Upper lobe of left lung (tissue), 6 donors: ENCODE measurements at places on chromosomes 4 and X. TPM values are rescaled to one million over a fixed set of nuclear protein-coding genes. Genes with fewer than 3 reads are reported as not detected.
A peak's percentile ranks its signal among the peaks of the same experiment; 100 is the strongest.

DNA sequence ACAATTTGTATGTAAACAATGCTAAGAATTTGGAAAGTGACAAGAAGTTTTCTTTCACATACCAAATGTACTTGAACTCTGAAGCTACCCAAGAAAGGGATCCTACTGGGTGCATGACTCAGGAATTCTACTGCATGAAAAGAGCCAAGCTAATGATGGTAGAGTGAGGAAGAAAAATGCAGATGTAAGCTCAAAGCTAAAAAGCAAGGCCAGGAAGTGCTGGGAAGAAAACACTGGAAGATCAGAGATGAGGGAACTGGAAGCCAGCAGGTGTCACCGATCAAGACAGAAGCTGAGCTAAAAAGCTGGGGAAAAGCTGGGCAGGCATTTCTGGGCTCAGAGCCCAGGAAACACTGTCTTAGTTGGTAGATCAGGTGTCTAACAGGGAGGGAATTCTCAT lies 449.1 kb downstream of the NKX6-1 start:
- no peaks in the 10 kb centered on the region for H3K27me3 ChIP-seq
- no peak overlapping the region for H3K4me3 ChIP-seq
- H3K4me1 ChIP-seq, result no peaks in the 10 kb centered on the region
- no peak overlapping the region for H3K27ac ChIP-seq
- no peaks in the 10 kb centered on the region for H3K36me3 ChIP-seq

DNA sequence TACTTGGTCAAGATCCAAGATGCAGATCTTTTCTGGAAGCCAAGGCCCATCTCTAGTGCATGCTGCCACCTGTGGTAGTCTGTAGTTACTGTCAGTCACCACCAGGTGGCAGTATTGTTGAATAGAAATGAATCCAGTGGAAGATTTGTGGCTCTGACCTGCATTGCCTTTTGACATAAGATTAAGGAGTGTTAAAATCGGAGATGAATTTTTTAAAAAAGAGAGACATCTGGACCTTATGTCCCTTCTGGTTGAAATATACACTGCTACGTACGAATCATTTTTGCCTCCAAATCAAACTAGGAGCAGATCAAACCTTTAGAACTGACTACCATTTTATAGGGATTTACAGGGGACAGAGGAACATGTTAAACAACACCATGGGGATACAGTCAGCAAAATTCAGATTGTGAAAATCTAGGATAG lies 46.9 kb upstream of the RHOH start:
- H3K36me3 ChIP-seq, result no peaks in the 10 kb centered on the region
- no peaks in the 10 kb centered on the region for H3K4me1 ChIP-seq
- no peak for DNase-seq
- H3K27me3 ChIP-seq, result no peaks in the 10 kb centered on the region
- no peak overlapping the region for H3K27ac ChIP-seq
- H3K4me3 ChIP-seq, result no peak overlapping the region

DNA sequence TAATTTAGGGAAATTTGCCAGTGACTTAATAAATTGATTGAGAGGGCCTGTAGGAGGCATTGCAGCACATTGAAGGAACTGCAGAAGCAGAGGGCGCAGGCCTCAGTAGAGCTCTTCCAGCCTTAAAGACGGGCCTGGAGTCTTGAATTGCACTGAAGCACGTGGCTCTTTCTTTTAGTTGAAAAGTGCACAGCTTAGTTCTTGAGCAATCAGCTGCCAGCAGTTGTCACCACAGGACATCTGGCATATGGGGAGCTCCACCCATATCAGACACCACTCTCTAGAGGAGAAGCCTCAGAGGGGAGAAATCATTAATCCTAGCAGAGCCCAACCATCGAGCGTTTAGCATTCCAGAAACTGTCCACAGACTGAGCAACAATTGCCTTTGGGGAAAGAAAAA lies 16.0 kb upstream of the FGF16 start:
- no peaks in the 10 kb centered on the region for H3K4me1 ChIP-seq
- peak; percentile 21 for DNase-seq
- no peak overlapping the region for H3K27ac ChIP-seq
- H3K27me3 ChIP-seq, result no peaks in the 10 kb centered on the region

DNA sequence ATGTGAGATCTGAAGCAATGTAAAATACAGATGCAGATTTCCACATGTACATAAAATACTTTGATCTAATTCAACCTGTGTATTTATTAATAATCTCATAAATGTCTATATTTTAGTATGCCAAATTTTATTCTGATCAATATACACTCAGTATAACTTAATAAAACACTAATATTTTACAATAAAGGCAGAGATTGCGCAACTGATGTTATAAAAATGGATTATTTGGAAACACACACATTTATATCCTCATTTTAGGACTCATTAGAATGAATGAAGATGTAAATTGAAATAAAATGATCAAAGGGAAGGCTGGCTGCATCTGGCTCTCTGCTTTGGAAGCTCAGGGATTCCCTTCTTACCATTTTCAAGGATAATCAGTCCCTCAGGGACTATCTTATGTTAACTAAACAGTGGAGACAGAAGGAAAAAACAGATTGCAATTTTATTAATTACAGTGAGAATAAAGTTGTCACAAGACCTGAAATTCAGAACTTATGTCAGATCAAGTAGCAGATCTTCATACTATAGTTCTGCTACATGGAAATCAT lies 900.9 kb upstream of the EPHA5 start:
- no peak overlapping the region for H3K4me3 ChIP-seq
- no peak overlapping the region for H3K27ac ChIP-seq
- DNase-seq, result no peak

DNA sequence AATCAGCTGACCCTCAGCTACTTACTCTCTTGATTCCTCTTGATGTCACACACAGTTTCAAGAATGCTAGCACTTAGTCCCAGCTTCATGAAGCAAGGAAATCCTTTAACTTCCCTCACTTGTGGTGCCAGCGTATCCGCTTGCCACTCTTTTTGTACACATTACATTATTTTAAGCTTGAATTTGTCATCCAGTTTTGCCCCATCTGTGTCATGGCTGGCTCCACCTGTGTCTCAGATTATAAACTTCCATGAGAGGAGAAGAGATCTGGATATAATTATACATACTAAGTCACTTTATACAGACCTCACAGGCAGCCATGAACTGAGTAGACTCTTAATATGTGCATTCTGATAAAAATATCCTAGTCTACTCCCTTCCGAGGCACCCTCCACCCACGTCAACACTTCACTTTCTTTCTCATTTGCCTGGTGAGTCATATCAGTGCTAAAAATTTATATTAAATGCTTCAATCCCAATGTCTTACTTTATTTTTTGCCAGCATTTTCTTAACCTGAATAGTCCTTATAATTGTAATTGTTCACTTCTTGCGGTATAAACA lies 35.1 kb downstream of the GABRA2 start:
- H3K4me1 ChIP-seq, result no peaks in the 10 kb centered on the region
- no peak for DNase-seq
- H3K27ac ChIP-seq, result no peak overlapping the region
- no peak overlapping the region for H3K4me3 ChIP-seq

- no peak overlapping the region for H3K4me3 ChIP-seq
- no peak for DNase-seq
- H3K36me3 ChIP-seq, result no peaks in the 10 kb centered on the region
These were observed 22.0 kb downstream of the CCNQ start for GRCh38 chrX:153576961-153577360.

DNA sequence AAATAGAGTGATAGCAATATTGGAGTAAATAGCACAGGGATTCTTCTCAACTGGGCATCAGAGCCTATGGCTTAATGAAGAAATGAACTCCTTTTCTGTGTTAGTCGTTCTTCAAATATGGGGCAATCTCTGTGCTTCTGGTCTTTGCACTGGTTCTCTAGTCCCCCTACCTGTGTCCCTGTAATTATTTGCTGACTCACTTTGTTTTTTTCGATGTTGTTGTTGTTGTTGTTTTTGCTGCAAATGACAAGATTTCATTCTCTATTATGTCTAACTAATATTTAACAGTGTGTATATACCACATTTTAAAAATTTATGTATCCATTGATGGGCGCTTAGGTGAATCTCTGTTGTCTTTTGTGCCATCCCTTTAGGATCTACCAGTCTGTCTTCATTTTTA lies 2137.8 kb upstream of the TENM3 start:
- no peaks in the 10 kb centered on the region for H3K36me3 ChIP-seq
- H3K4me1 ChIP-seq, result no peaks in the 10 kb centered on the region
- DNase-seq, result no peak
- no peak overlapping the region for H3K27ac ChIP-seq
- H3K27me3 ChIP-seq, result no peaks in the 10 kb centered on the region

DNA sequence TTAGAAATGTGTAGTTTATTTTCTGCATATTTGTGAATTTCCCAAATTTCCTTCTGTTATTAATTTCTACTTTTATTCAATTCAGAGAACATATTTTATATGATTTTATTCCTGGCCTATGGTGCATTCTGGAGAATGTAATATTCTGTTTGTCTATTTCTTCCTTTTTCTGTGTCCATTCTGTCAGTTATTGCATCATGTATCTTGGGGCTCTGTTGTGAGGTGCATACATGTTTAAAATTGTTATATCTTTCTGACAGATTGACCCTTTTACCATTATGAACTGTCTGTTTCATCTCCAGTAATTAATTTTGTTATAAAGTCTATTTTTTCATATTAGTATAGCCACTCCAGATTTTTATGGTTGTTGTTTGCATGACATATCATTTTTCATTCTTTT lies 96.9 kb upstream of the CITED1 start:
- H3K27ac ChIP-seq, result no peak overlapping the region
- H3K4me1 ChIP-seq, result no peaks in the 10 kb centered on the region
- no peak for DNase-seq
- H3K36me3 ChIP-seq, result no peaks in the 10 kb centered on the region

GRCh38 chrX:123060986-123061385 lies 123.1 kb upstream of the GRIA3 start:
- no peaks in the 10 kb centered on the region for H3K4me1 ChIP-seq
- DNase-seq, result no peak
- no peak overlapping the region for H3K27ac ChIP-seq
- H3K27me3 ChIP-seq, result no peaks in the 10 kb centered on the region

- no peaks in the 10 kb centered on the region for H3K36me3 ChIP-seq
- no peaks in the 10 kb centered on the region for H3K27me3 ChIP-seq
- no peak for DNase-seq
These were observed 28.5 kb downstream of the EMCN start for GRCh38 chr4:100489305-100489704.

GRCh38 chr4:76969941-76970529 lies 20.5 kb downstream of the SEPTIN11 start:
- DNase-seq, result no peak
- H3K4me1 ChIP-seq, result no peaks in the 10 kb centered on the region
- H3K36me3 ChIP-seq, result no peaks in the 10 kb centered on the region
- no peak overlapping the region for H3K27ac ChIP-seq

GRCh38 chr4:48175806-48176205 lies 41.8 kb upstream of the TXK start:
- H3K4me3 ChIP-seq, result no peak overlapping the region
- H3K4me1 ChIP-seq, result no peaks in the 10 kb centered on the region
- DNase-seq, result no peak
- H3K27ac ChIP-seq, result no peak overlapping the region
- H3K27me3 ChIP-seq, result no peaks in the 10 kb centered on the region
- no peaks in the 10 kb centered on the region for H3K36me3 ChIP-seq

GRCh38 chr4:7342223-7343080 lies 92.3 kb downstream of the PSAPL1 start:
- no peaks in the 10 kb centered on the region for H3K36me3 ChIP-seq
- no peak overlapping the region for H3K4me3 ChIP-seq
- no peaks in the 10 kb centered on the region for H3K27me3 ChIP-seq
- H3K27ac ChIP-seq, result no peak overlapping the region
- no peaks in the 10 kb centered on the region for H3K4me1 ChIP-seq

- no peaks in the 10 kb centered on the region for H3K36me3 ChIP-seq
- H3K4me1 ChIP-seq, result no peaks in the 10 kb centered on the region
- no peak overlapping the region for H3K27ac ChIP-seq
- no peaks in the 10 kb centered on the region for H3K27me3 ChIP-seq
- DNase-seq, result no peak
These were observed 103.5 kb downstream of the FMR1NB start for GRCh38 chrX:148084611-148085010.

DNA sequence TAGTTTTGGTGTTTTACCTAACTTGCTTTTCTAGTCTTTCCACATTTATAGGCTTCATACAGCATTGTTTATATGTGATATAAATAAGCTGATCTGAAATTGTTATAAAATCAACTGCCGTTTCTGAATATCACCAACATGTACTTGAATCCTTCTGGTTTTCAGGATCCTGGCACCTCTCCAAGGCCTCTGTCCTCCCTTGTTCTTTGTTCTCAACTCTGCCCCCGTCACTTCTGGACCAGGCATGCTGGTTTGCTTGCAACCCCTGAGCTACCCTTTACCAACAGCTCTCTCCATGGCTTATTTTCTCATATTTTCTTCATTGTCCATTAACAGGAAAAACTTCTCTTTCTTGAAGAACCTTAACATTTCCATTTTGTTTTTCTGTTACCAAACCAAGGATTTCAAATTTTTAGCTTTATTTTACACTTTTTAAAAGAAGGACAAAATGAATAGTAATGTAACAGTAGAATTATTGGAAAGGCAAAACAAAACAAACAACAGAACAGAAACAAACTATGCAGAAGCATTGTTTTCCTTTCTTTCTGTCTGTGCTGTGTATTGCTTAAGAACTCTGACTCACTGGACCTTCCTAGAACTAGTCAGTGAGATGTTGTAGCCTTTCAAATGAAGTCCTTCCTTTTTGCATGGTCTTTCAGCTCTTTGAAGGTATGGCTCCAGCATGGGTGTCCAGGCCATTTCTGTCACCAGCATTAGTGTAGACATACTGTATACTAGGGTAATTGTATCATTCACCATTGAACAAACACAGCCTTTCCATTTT lies 44.8 kb downstream of the BANK1 start:
- no peak overlapping the region for H3K4me3 ChIP-seq
- no peak for DNase-seq
- peak overlapping the region; percentile 17 for H3K27ac ChIP-seq
- no peaks in the 10 kb centered on the region for H3K27me3 ChIP-seq

DNA sequence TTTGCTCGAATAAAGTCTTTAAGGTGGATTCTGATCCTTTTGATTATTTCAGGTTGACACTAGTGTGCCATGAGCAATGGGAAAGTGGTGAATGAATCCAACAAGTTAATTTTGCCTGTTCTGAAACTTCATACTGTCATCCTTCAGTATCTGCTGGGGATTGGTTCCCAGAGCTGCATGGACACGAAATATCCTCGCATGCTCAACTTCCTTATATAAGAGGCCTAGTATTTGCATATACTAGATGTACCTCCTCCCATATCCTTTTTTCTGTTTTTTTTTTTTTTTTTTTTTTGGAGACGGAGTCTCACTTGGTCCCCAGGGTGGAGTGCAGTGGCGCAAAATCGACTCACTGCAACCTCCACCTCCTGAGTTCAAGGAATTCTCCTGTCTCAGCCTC lies 23.0 kb upstream of the PDS5A start:
- H3K27ac ChIP-seq, result no peak overlapping the region
- no peaks in the 10 kb centered on the region for H3K4me1 ChIP-seq
- H3K4me3 ChIP-seq, result no peak overlapping the region
- no peaks in the 10 kb centered on the region for H3K36me3 ChIP-seq
- H3K27me3 ChIP-seq, result no peaks in the 10 kb centered on the region

The MAGEE1 gene
- total RNA-seq, result 2.1 TPM

The CT45A10 gene
- total RNA-seq, result not detected

The POLN gene
- total RNA-seq, result 3.1 TPM

The CYTL1 gene
- total RNA-seq, result 0.61 TPM

The FAM114A1 gene
- total RNA-seq, result 53.0 TPM

The KIAA1210 gene
- total RNA-seq, result not detected

The PABPC1L2B gene
- not detected for total RNA-seq

The HOPX gene
- 235 TPM for total RNA-seq

The XPNPEP2 gene
- total RNA-seq, result not detected

The DNAJB14 gene
- total RNA-seq, result 56.5 TPM

The MAPK10 gene
- 24.5 TPM for total RNA-seq

The MAGEB17 gene
- total RNA-seq, result not detected

The IL2RG gene
- total RNA-seq, result 24.1 TPM
